ENCODE measurements at places on chromosomes 4 and X. TPM values are rescaled to one million over a fixed set of nuclear protein-coding genes. Genes with fewer than 3 reads are reported as not detected.

DNA sequence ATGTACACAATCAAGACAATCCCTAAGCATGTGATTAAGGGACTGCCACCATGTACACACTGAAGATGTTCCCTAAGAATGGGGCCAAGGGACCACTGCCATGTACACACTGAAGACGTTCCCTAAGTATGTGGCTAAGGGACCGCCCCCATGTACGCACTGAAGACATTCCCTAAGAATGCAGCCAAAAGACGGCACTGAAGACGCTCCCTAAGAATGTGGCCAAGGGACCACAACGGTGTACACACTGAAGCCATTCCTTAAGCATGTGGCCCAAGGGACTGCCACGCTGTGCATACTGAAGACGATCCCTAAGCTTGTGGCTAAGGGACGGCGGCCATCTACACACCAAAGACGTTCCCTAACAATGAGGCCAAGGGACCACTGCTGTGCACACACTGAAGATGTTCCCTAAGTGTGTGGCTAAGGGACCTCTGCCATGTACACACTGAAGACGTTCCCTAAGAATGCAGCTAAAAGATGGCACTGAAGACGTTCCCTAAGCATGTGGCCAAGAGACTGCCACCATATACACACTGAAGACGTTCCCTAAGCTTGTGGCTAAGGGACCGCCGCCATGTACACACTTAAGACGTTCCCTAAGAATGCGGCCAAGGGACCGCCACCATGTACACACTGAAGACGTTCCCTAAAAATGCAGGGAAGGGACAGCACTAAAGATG is 26.4 kb downstream of the DHRSX start:
- H3K4me1 ChIP-seq, result no peaks in the 10 kb centered on the region
- peaks cover 4% of the 10 kb centered on the region for H3K36me3 ChIP-seq
- no peaks in the 10 kb centered on the region for H3K27me3 ChIP-seq

TSPAN7 gene
- 0.23 TPM for total RNA-seq

DNA sequence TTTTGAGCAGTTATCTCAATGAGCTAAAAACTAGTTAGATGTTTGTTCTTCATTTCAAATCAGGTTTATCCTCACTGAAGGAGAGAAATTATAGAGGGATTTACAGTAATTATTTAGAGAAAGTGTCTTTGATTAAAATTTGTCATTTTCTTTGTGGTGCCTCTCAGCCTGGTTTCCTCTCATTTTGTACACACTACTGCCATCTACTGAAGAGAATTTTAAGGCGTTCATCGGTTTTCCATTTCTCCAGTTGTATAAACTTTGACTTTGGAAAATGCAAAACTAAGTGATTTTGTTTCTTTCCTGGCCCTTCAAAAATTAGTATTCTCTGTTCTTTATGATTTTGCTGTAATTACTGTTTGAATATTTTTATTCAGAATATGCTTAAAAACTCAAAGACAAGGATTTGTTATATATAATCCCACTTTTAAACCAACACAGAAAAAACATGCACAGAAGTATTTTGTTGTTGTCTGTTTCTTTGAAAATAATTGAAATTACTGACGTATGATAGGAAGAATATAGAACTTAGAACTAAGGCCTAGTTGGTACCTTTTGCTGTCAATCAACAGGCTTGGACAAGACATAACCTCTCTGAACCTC is 34.4 kb upstream of the ANXA3 start:
- peaks cover 5% of the 10 kb centered on the region for H3K27me3 ChIP-seq
- DNase-seq, result no peak
- H3K27ac ChIP-seq, result no peak overlapping the region
- H3K4me3 ChIP-seq, result no peak overlapping the region

SLC26A1 gene
- 0.20 TPM for total RNA-seq

SERTM2 gene
- total RNA-seq, result not detected

RBMXL3 gene
- total RNA-seq, result not detected

GRCh38 chr4:92262371-92262770 is 41.4 kb upstream of the GRID2 start:
- DNase-seq, result no peak
- no peaks in the 10 kb centered on the region for H3K4me1 ChIP-seq
- no peaks in the 10 kb centered on the region for H3K27me3 ChIP-seq
- no peak overlapping the region for H3K4me3 ChIP-seq
- H3K36me3 ChIP-seq, result no peaks in the 10 kb centered on the region
- no peak overlapping the region for H3K27ac ChIP-seq

GRCh38 chr4:22874334-22874912 is 181.7 kb downstream of the GBA3 start:
- H3K4me3 ChIP-seq, result no peak overlapping the region
- no peaks in the 10 kb centered on the region for H3K4me1 ChIP-seq
- no peaks in the 10 kb centered on the region for H3K36me3 ChIP-seq
- H3K27me3 ChIP-seq, result no peaks in the 10 kb centered on the region
- DNase-seq, result no peak

GRCh38 chr4:77731656-77732055 is 87.5 kb downstream of the CNOT6L start:
- peaks cover 45% of the 10 kb centered on the region for H3K4me1 ChIP-seq
- DNase-seq, result no peak
- no peak overlapping the region for H3K27ac ChIP-seq
- no peak overlapping the region for H3K4me3 ChIP-seq
- no peaks in the 10 kb centered on the region for H3K27me3 ChIP-seq
- H3K36me3 ChIP-seq, result peaks cover 63% of the 10 kb centered on the region

GRCh38 chr4:69656653-69657158 is 3.7 kb upstream of the UGT2A1 start:
- H3K4me3 ChIP-seq, result no peak overlapping the region
- H3K27me3 ChIP-seq, result no peaks in the 10 kb centered on the region
- no peak for DNase-seq
- H3K27ac ChIP-seq, result no peak overlapping the region

ALG13 gene
- 39.4 TPM for total RNA-seq

DNA sequence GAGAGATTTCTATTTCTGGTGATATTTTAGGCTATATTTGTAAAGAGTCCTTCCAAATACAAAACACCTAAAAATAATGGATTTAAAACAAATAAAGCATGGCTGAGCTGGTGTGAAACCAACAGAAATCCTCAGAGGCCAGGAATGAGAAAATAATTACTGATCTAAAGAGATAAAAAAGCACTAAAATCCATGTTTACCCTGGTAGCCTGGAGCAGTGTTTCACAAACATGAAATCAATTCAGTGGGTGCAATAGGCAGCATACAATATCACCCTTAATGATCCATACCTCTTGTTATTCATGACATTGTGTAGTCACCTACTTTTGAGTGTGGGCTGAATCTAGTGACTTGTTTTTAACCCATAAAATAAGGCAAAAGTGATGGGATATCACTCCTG is 14.6 kb downstream of the PFKFB1 start:
- no peak overlapping the region for H3K4me3 ChIP-seq
- no peaks in the 10 kb centered on the region for H3K36me3 ChIP-seq
- no peak overlapping the region for H3K27ac ChIP-seq
- no peaks in the 10 kb centered on the region for H3K27me3 ChIP-seq

DNA sequence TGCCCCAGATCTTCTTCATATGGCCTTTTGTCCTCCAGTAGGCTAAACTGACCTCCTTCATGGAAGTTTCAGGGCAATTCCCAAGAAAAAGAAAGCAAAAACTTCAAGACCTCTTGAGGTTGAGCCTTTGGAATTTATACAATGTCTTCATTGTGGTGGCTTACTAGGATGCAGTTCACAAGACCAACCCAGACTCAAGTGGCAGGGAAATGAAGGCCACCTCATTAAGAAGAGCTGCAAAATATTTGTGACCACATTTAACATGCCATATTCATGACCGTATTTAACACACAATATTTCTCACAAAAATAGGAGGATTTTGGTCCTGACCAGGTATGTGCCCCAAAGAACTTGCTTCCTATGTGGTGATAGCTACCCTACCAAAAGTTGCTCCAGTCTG is 605.5 kb upstream of the PITX2 start:
- H3K4me3 ChIP-seq, result no peak overlapping the region
- no peak overlapping the region for H3K27ac ChIP-seq
- no peaks in the 10 kb centered on the region for H3K36me3 ChIP-seq
- H3K27me3 ChIP-seq, result no peaks in the 10 kb centered on the region
- DNase-seq, result no peak
- no peaks in the 10 kb centered on the region for H3K4me1 ChIP-seq

DNA sequence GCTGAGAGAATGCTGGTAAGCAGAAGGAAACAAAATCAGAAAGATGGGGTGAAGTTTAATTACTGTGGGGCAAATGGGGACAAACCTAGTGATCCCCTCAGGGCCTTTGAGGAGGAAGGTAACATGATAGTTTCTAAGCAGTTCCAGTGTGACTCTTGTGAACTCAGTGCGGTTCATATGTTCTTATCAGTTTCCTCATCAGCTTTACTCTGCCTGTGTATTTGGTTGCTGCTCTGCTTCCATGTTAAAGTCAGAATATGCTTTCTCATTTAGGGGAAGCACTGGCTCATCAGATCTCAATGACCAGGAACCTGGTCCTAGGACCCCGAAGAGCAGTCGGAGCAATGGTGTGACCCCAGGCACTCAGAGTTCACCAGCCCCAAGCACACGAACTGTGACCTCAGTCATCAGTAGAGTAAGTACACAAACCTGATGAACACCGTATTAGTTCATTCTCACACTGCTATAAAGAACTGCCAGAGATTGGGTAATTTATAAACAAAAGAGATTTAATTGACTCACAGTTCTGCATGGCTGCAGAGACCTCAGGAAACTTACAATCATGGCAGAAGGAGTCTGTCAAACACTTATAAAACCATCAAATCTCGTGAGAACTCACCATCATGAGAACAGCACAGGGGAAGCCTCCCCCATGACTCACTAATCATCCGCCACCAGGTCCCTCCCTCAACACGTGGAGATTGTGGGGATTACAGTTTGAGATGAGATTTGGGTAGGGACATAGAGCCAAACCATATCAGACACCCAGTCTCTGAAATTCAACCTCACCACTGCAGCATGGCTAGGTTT is 83.0 kb downstream of the SYTL5 start:
- no peaks in the 10 kb centered on the region for H3K4me1 ChIP-seq
- no peak for DNase-seq
- no peak overlapping the region for H3K4me3 ChIP-seq
- no peaks in the 10 kb centered on the region for H3K36me3 ChIP-seq

DNA sequence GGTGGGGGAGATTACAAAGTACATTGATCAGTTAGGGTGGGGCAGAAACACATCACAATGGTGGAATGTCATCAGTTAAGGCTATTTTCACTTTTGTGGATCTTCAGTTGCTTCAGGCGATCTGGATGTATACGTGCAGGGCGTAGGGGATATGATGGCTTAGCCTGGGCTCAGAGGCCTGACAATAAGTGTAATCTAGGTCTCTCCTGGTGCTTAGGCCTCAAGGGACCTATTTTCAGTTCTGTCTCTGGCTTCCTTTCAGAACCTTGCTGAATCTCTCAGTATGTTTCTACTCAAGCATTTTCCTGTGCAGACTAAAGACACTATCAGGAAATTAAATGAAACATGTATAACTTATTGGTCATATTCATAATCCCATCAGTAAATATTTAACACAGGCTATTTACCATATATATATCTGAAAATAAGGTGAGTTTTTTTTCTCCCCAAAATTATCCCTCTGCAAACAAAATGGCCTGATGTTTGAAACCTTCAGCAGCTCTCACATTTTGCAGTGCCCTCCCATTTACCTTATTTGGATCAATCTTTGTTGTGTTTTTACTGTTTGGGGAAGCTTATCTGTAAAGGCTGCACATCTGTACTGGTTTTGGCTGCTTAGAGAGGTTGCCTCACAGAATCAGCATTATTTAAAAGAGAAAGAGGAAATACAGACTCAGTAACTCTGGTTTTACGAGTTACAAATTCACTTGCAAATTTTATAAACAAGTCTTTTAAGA is 2.3 kb upstream of the ZCCHC4 start:
- no peak for DNase-seq
- H3K4me3 ChIP-seq, result no peak overlapping the region
- H3K4me1 ChIP-seq, result peaks cover 30% of the 10 kb centered on the region
- no peak overlapping the region for H3K27ac ChIP-seq

DNA sequence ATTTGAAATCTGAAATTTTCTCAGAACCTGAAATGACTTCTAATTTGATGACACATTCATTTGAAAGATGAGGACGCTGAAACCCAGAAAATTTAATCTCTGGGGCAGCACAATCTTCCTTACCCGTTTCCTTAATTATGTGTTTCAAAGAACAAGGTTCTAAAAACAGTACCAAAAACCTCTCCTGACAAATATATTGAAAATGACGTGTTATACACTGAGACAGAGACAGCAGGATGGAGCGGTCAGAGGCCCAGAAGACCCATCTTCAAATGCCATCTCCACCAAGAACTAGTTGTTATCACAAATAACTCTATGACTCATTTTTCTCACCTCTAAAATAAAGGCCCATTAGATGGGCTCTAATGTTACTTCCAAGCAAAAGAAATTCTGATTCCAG is 177.3 kb downstream of the NSUN7 start:
- H3K27me3 ChIP-seq, result peaks cover 18% of the 10 kb centered on the region
- no peak overlapping the region for H3K4me3 ChIP-seq
- peaks cover 4% of the 10 kb centered on the region for H3K4me1 ChIP-seq
- H3K27ac ChIP-seq, result no peak overlapping the region

HSFX1 gene
- total RNA-seq, result 1.1 TPM

GUCY1B1 gene
- 0.10 TPM for total RNA-seq

All from activated CD4-positive, alpha-beta memory T cell treated with anti-CD3 and anti-CD28 coated beads, Interleukin-2, amount 10 ng/mL, durations not matched to agents 7 days and 5 days (primary cell).